ENCODE measurements at places on chromosomes 4 and X. TPM values are rescaled to one million over a fixed set of nuclear protein-coding genes. Genes with fewer than 3 reads are reported as not detected.

ZGRF1 gene
- polyA plus RNA-seq: 2.7 TPM

IQSEC2 gene
- 11.6 TPM for polyA plus RNA-seq

NPFFR2 gene
- polyA plus RNA-seq: not detected

WWC2 gene
- polyA plus RNA-seq: 3.4 TPM

MID1 gene
- polyA plus RNA-seq: 4.7 TPM

Measured in esophagus (tissue), 2 donors.